ENCODE measurements at places on chromosomes 2 and 18.

DNA sequence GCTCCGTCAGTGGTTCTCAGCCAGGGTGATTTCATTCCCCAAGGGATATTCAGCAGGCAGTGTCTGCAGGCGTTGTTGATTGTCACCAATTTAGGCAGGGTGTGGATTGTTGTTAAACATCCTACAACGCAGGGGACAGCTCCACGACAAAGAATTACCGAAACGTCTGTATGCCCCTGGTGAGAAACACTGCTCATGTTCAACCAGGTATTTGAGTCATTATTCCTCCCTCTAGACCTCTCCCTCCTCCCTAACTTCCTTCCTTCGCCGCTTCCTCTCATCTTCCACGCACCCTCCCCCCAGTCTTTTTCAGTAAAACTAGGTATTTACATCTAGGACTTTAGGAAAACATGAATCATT, 50.8 kb downstream of the NCK2 start:
- no peak for DNase-seq

DNA sequence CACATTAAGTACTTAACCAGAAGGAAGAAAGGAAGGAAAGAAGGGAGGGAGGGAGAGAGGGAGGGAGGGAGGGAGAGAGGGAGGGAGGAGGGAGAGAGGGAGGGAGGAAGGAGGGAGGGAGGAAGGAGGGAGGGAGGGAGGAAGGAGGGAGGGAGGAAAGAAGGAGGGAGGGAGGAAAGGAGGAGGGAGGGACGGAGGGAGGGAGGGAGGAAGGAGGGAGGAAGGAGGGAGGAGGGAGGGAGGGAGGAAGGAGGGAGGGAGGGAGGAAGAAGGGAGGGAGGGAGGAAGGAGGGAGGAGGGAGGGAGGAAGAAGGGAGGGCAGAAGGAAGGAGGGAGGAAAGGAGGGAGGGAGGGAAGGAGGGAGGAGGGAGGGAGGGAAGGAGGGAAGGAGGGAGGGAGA, 363.3 kb downstream of the MBD2 start:
- no peak for DNase-seq

DNA sequence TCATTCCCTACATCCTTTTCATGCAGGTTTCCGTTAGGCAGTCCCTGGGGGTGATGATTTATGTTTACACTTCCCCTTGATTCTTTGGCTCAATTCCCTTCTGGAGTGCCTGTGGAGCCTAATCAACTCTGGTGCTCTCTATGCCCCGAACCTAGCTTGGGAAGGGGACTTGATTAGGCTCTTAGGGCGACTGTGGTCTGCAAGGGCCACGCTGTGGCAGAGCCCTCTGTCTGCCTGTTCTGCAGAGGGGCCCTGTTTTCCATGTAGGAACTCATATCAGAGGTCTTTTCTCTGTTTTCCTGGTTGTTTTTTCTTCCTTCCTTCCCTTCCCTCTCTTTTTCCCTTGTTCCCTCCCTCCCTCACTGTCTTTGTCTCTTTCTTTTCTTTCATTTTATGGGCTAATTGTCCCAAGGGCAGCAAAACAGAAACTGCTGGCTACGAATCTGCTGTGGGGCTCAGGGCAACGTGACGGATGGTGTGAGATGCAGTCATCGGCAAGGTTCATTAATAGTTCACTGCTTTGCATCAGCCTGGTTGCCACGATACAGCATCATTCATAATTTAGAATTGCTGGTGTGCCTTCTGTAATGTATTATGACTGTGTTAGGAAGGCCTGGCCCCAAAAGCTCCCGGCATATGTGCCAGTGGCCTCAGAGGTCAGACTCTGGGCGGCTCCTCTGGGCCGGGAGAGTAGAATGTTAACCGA, 134.5 kb downstream of the NAPG start:
- DNase-seq: no peak

GRCh38 chr2:145026456-145027455, 506.8 kb upstream of the ZEB2 start:
- DNase-seq: no peak

GRCh38 chr2:227717687-227718567, at the start of gene SLC19A3:
TSS of gene SLC19A3 (minus strand) at chr2:227718028. CDS start at chr2:227702318, 15,710 bp downstream.
- DNase-seq: no peak

DNA sequence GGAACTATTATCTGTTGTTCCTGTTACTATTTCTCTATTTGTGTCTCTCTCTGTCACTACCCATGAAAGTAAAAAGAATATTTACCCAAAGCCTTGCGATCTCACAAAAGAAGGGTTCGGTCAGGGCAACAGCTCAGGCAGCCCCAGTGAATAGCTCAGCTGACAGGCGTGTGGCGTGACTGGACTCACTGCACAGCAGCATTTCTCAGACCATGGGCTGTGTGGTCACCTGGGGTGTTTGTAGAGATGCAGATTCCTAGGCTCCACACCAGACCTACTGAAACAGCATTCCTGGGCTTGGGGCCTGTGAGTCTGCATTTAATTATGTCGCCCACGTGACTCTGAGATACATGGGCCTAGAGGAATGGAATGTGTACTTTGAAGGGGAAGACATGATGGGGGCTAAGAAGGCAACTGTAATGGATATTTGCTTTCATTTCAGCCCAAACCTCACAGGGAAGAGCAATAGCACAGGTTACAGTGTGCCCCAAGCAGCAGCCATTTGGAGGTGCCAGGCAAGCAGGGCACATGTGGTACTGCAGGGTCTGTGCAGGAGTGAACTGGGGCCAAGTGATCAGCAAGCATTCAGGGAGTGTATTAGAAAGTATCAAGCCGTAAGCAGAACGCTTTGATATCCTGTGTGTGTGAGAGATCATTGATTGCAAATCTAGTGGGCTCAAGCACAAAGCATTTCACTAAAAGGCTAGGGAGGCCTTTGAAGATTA, 90.4 kb upstream of the RBMS1 start:
- no peak for DNase-seq

- no peak for DNase-seq
These were observed 24.8 kb downstream of the SMCHD1 start for GRCh38 chr18:2680216-2680792.

- DNase-seq: no peak
These were observed 315.5 kb upstream of the MYT1L start for GRCh38 chr2:2646433-2647051.

DNA sequence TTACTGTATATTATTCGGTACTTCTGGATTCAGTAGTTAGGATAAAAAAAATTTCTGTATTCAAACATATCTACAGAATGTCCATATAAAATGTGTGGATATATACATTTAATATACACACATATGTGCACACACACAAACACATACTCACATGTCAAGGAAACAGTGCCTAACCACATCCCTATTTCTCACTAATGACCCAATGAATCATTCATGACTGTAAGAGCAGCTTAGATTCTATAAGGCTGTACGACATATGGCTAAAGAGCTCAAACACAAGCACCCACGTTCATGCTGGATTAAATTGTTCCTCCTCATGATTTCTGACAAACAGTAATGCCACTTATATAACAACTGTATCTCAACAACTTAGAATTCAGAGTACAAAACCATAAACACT, 457.3 kb downstream of the ADCYAP1 start:
- no peak for DNase-seq

GRCh38 chr18:58805467-58806187, 59.0 kb upstream of the ZNF532 start:
- no peak for DNase-seq

- no peak for DNase-seq
These were observed 121.4 kb upstream of the MGAT5 start for GRCh38 chr2:134132490-134132857.

GRCh38 chr18:11951390-11951851, 29.9 kb upstream of the IMPA2 start:
- DNase-seq: no peak

DNA sequence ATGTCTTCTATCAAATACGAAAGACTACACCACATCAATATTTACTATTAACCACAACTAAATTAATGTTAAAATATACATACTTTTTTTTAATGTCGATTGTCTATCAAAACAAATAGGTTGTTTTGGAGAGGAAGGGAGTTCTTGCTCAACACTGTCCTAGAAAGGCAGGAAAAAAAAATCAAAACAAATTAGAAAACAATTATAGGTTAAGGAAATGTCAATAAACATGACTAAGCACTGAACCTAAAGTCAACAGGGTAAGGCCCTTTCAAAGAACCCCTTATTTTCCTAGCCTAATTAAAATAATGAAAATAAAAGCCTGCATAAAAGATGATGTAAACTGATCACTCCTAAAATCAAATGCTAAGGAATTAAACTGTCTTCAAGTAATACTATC, 2.8 kb downstream of the CEP76 start:
- DNase-seq: no peak

DNA sequence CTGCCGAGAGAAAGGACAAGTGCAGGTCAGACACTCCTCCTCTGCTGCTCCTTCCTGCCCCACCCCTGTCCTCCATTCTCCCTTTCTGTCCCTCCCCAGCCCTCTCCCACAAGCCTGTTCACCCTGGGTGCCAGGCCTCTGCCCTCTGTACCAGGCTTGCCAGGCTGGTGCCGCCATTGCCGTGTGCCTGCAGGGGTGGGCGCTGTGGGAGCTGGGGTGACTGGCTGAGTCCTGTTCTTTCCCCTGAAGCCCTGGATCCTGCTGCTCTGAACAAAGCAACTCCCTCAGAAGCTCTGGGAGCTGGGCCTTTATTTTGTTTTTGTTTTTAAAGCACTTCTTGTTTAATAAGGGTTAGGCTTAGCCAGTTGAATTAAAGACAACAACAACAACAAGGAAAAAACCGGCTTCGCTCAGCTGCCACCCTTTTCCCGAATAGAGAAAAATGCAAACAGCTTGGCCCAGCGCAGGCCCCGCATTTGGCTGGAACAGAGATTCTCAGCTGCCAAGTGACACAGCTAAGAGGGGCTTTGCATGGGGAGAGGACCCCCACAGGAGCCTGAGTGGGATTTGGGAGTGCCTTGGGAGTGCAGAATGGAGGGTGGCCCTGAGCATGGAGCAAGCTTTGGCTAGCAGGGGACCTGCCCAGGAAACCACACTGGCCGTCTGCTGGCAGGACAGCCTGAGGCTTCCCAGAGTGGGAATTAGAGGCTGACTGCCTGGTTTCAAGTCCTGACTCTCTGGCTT, 9.1 kb downstream of the PCARE start:
- no peak for DNase-seq

DNA sequence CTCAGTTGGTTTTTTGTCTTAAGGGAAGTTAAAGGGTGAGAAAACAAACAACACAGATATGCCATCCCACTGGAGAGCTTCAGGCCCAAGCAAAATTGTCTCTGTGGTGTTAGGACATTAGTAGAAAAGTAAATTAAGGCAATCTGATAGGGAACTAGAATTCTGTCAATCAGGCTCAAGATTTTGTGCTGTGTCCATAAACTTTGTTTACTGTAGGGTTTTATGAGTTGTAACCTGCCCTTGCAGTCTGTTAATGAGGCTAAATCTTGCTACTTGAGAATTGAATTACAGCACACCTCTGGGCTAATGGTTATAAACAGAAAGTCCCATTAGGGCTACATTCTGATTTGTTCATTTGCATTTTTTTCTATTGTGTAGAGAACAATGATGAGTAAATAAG, 78.0 kb upstream of the OTX1 start:
- no peak for DNase-seq

- no peak for DNase-seq
These were observed 315.9 kb upstream of the UBE2E3 start for GRCh38 chr2:180664507-180664906.

- DNase-seq: no peak
These were observed 1674.5 kb upstream of the NXPH2 start for GRCh38 chr2:140454717-140455116.

DNA sequence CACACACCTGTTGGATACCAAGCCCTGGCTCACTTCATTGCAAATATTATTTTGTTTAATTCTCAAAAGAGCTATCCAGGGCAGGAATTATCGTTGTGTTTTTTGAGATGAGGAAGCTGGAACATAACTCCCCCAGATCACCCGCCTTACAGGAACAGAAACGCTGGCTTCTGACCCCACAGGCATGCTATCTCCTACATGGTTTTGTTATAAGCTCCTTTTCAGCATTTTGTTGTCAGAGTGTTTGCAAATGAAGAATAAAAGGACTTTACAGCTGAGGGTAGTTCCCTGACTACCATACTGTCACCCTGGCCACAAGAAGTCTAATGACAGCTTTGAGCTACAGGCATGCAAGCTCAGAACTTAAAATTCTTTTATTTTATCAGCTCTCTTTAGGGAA, 62.0 kb upstream of the MRPS9 start:
- DNase-seq: no peak

DNA sequence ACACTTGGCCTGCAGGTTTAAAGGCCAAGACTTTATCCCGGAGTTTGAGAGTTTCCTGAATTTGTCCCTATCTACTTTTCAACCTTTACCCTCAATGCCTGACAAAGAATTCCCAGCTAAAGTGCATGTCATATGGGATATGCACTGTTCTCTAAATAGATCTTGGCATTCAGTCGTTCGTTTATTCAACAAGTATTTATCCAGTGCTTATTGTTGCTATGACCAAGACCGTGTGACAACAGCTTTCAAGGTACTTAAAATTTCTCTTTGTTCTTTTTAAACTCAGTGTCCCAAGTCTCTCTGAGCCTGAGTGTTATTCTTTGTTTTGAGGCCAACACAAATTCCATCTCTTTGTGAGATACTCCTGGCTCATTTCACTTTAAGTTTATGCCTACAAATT, 133.4 kb downstream of the RGPD3 start:
- no peak for DNase-seq

DNA sequence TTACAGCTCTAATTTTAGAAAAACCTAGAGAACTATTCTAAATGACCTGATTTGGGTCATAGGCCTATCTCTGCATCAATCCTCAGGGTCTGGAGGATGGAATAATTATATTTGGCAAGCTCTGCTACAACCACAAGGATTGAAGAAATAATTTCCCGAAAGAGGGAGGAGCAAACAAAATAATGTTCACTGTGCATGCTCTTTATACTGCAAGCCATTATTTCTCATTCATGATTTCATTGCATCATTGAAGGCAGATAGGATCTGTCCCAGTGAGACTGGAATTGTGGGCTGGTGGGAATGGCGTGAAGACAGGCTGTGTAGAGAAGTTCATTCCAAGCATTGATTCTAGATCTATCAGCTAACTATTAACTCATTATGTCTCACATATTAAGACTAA, 12.7 kb upstream of the MAPRE2 start:
- DNase-seq: no peak

GRCh38 chr2:207315131-207315530, 149.4 kb upstream of the KLF7 start:
- DNase-seq: no peak

DNA sequence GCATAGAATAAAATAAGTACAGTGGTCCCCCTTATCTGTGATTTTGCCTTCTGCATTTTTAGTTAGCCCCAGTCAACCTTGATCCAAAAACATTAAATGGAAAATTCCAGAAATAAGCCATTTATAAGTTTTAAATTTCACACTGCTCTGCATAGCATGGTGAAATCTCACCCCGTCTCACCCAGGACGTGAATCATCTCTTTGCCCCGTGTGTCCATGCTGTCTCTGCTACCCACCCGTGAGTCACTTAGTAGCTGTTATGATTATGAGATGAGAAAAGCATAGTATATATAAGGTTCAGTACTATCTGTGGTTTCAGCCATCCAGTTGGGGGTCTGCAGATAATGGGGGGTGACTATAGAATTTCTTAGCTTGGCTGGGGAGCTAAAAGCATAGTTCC, 67.3 kb downstream of the RHBDD1 start:
- DNase-seq: no peak

- no peak for DNase-seq
These were observed 72.7 kb upstream of the UBE2E3 start for GRCh38 chr2:180907731-180908130.

- no peak for DNase-seq
These were observed 181.6 kb downstream of the BCL2 start for GRCh38 chr18:63137999-63138435.
